Fibroblast of skin of left quadriceps (primary cell): ENCODE measurements at places on chromosomes 5 and 9.

DNA sequence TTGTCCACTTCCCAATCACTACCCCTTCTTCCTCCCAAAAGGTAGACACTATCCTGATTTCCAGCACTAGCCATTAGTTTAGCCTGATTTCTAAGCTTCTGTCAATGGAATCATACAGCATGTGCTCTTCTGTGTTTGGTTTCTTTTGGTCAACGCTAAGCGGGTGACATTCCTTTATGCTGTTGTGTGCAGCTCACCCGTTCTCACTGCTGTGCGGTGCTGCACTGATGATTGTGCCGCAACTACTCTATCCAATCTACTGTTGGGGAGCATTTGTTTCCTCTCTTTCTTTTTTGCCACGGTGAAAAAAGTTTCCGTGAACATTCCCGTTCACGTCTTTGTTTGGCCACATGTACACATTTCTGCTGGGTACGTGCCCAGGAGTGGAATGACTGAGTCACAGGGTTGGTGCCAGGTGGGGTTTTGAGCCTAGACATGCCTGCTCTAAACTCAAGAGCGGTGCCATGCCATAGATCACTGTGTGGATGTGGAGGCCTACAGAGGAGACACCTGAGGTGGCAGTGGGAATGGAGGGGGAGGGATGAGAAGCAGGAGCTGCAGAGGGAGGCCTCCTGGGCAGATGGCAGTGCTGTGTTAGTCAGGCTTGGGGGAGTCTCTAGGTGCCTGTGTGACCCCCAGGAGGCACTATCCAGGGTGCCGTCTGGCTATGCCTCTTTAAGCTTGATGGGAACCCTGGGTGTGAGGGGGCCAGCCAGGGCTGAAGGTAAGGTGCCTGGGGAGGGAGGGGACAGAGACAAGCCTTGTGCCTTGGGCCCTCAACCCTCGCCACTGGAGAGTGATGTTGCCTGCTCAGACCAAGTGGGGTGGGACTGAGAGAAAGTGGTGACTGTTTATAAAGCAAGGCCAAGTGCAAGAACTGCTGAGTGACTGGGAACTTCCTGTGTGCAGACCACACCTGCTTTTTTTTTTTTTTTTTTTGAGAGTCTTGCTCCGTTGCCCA is 11.4 kb upstream of the ANKRD33B start:
- DNase-seq: no peak

DNA sequence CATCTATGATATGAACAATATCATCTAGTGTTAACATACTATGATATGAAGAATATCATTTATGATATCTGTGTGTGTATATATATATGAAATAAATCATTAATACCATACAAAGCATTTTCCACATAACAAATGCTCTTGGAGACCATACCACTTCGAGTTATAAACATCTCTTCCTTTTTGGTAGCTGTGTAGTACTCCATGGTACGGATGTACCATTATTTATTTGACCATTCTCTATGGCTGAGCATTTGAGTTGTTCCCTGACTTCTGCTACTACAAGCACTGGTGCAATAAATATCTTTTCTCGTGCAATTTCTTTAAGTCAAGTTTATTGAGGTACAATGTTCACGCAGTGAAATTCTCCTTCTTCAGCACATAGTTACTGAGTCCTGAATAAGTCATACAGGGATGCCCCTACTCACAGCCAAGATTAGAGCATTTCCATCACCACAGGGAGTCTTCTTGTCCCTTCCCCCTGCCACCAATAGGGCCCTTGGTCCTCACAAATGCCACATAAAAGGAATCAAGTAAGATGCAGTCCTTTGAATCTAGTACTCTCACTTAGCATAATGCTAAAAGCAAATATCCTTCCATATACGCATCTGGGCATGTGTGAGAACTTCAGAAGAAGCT is 75.2 kb upstream of the SLC25A48 start:
- no peak for DNase-seq

DNA sequence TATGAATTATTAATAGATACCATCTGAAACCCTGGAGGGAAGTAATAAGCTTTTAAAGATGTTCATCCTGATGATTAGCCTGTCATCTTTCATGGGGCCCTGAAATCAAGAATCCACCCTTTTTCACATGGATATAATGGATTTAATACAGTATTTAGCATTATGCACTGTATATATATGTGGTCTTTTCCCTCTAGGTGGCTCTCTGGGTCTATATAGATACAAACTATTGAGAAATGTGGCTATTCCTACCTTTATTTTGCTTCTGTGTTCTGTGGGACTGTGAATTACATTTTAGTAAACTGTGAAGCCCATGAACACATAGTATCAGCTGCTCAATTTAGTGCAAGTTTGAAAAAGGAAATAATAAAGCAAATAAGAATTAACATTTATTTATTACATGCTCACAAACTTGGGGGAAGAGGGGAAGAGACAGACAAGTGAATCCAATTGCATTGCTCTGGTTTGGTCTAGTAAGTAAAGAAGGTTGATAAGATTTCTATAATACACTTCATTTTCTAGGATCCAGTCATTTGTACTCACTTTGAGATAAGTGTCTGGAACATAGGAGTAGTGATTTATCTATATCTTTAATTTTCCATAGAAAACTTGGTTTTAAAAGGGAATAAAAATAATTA is 112.2 kb downstream of the SCAMP1 start:
- no peak for DNase-seq

DNA sequence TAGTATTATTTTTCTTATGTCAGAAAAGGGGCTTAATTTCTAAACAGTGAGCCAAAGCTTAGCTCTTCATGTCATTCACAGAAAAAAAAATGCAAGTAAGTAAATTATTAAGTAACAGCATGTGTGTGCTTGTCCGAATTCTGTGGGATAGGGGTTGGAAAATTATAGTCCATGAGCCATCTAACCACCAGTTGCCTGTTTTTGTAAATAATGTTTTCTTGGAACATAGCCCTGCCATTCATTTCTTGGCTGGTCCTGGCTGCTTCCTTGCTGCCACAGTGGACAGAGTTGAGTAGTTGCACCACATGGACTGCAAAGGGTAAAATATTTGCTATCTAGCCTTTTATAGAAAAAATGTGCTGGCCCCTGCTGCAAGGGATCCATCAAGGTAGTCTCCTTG is 513.7 kb upstream of the WWC1 start:
- DNase-seq: no peak

GRCh38 chr5:199197-199949 is 8.1 kb downstream of the LRRC14B start:
- no peak for DNase-seq

DNA sequence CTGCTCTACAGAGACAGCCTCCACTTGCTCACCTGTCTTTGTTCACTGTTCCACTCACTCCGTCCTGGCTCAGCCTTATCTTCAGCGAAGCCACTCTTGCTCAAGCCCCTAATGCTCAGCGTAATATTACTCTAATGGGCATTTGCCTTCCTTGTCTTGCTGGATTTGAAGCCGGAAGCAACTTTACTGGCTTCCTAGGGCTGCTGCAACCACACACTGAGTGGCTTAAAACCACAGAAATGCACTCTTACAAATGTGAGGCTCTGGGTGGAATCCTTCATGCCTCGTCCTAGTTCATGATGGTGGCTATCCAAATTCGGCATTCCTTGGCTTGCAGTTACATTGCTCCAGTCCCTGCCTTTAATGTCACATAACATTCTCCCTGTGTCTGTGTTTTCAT is 85.5 kb upstream of the MARCHF11 start:
- DNase-seq: no peak

DNA sequence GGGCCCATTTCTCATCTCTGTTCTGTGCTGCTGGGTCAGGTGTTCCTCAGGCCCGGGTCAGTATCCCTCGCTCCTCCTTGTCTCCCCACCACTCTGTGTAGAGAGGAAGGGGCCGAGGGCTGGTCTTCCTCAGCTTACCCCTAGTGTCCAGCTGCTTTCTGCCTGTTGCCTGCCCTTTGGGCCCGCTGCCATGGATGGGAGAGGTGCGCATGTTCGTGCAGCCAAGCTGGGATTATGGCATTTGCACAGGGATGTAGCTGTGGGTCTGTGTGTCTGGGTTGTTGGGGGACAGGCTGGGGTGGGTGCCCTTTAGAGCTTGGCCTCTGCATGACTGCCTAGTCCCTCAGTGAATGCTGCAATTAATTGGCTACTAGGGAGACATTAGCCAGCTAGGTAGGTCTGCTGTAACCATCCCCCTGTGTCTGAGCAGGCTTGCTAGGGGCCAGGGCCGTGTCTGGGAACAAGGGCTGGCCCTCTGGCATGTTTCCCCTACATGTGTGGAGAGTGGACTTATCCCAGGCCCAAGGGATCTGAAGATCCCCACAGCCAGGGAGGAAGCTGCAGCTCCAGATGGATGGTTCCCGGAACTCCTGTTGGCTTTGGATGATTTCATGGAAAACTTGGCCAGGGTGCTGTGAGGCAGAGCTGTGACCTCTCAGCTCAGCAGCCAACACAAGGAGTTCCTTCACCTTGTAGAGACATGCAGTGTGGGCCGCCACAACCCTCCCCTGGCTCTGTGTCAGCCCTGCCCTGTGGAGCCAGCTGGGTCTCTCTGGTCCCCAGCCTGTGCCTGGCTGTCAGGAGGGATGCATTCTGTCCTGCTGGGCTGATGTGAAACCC is 161.9 kb downstream of the MACROH2A1 start:
- no peak for DNase-seq

GRCh38 chr5:86971034-86971571 is 296.6 kb upstream of the RASA1 start:
- no peak for DNase-seq

DNA sequence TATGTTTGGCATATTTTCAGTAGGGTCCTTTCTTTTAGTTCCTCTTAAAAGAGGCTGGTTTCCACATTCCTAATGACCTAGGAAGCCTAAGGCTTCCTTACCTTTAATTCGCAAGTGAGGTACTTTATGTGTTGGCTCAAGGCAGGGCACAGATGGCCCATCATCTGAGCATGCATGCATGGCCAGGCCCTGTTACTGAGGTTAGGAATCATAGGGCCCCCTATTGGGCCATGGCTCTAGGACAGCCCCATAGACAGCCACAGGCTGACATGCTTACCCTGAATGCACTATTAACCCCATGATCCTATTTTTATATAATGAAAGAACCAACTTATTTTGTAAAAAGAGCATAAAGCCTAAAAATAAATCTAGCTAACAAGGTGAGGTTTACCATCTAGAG is 271.4 kb downstream of the ELAVL2 start:
- no peak for DNase-seq

GRCh38 chr5:58595952-58596351 is 13.1 kb downstream of the RAB3C start:
- no peak for DNase-seq

- no peak for DNase-seq
Measured at GRCh38 chr5:91491229-91491628, 108.1 kb upstream of the ARRDC3 start.

DNA sequence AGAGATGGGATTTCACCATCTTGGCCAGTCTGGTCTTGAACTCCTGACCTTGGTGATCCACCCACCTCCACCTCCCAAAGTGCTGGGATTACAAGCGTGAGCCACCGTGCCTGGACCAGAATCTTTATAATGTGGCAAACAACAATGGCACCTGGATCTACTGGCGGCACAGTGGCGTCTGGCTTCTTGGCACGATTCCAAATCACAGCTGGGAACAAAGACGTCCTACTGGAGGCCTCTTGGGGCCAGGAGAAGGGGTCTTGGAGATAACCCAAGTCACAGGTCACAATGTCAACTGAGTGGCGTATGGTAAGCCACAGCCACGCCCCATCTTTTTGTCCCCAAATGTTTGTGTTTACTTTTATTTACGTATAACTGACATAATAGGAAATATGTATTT is 77.8 kb upstream of the RAPGEF1 start:
- DNase-seq: no peak

DNA sequence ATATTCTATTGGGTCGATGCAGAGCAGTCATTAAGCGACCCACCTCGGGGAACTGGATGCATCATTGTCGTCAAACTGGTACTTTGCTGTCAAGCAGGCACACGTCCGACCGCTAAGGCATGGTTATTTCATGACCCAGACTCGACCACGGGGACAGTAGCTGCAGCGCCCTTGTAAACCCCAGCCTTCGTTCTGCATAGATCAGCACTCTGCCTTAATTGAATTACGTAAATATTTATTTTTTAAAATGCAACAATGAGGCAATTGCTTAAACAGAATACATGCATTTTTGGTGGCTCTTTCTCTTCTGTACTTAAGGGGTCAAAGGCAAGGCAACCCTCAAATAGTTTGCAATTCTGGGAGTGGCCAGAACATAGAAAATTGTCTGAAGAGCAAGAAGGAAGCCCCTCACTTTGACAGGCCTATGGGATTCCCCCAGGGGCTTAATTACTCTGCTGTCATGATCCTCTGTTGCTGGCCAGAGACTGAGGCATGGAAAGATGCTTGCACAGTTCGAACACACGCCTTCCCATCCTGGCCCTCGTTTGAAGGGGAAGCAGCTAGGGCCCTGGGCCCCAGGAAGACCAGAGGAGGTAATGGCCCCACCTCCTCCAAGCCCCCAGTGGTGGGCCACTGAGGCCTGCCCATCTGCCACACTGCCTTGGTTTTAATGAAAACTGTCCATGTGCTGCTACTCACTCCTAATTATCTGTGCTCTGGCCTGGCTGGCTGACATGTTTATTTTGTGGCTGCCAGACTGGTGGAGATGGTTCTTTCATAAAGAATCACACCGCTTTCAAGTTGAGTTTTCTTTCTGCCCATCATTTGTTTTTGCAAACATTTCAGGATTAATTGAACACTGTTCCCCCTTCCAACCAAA is 169.7 kb upstream of the MAST4 start:
- DNase-seq: no peak

DNA sequence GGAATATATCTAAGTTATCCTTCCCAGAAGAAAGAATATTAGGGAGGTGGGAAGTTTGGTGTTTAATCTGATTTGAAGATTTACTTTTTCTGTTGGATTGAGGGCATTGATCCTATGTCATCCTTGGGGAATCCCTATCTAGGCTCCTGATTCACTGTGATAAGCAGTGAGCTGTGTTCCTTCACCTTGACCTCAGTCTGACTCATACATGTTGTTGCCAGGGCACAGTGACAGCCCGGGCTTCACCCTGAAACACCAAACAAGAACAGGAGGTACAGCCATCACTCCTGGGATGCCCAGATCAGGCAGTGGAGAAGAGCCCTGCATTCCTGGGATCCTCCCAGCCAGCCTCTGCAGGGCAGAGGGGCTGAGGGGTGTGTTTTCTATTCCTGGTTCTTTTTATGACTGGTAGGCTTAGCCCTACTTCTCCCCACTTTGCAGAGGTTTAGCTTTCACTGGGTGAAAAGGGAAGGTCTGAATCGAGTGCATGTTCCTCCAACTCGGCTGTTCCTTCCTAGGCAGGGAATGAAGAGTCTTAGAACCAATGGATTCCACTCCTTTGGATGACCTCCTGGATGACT is 3.1 kb upstream of the FAM53C start:
- no peak for DNase-seq

DNA sequence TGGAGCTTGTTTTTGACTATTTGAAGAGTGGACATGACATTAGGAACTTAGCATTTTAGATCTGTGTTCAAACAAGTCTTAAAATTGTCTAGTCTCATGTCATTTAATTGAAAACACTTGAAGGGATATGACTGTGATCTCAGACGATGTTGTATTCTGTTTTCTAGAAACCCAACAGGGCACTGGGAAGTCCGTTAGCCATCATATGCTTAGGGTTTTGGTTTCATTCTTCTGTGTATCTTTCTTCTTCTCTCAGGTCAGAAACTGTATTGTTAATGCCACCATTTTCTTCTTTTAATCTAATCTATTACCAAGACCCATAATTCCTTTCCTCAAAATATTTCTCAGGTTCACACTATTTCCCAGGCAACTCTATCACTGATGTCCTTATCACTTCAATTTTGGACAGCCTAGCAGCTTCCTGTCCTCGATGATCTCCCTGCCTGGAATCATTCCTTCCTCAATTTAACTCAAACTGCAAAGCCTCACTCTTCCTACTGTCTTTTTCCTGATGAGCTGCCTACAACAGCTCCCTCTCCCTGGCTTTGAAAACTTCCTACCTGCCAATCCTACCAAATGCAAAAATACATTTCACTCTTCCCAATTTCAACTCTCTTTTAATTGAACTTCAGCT is 77.7 kb downstream of the MEF2C start:
- no peak for DNase-seq
